ENCODE measurements at places on chromosomes 3 and 15. TPM values are rescaled to one million over a fixed set of nuclear protein-coding genes. Genes with fewer than 3 reads are reported as not detected.

Gene SCN11A
- not detected for total RNA-seq

DNA sequence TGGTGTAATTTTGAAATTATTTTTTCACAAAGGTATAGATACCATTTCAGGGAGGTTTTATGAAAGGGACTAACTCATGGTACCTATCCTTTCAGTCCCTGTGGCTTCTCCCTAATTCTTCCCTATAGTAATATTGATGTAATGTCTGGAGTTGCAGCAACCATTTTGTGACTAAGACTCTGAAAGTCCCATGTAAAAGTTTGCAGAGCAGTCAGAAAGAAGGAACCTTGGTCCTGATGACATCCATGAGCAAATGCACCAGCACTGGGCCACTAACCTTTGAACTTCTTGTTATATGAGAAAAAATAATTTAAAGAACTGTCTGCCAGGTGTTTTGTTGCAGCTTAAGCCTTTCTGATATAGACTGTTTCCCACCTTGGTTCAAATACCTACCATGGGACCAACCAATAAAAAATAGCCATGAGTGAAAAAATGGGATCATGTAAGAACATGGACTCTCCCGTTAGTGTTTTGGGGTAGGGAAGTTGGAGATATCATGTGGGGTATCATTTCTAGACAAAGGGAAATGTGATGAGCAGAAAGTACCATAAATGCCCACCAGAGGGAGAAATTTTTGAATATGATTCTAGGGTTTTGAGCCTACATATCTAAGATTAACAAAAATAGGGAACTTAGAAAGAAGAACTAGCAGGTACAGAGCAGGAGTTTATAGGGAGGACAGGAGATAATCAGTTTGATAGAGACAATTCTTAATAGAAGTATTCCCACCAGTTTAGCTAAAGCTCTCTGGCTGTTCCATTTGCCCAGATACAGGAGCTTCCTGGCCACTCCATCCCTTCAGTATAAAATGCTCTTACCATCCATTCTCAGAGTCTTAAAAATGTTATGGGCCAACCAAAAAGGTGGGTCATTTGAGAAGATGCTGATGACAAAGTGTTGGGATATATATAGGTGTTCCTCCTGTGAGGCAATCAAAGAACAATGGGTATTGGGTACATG, 3.4 kb upstream of the CPOX start:
- peaks cover 10% of the 10 kb centered on the region for H3K4me1 ChIP-seq
- no peak overlapping the region for H3K27ac ChIP-seq
- no peak for DNase-seq

DNA sequence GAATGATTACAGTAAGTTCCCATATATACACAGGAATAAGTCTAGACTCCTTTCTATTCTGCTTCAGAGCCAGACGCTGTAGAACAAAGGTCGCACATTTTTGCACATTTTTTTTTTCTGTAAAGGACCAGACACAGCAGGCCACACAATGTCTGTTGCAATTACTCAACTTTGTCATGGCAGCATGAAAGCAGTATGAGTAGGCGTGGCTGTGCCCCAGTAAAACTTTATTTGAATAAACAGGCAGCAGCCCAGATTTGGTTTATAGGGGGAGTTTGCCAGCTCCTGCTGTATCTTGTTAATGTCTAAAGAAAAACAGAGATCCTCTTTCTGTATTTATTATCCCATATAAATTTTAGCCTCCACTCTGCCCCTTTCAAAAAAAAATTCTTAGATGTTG, 708.3 kb downstream of the FHIT start:
- H3K27me3 ChIP-seq, result no peaks in the 10 kb centered on the region
- H3K36me3 ChIP-seq, result no peaks in the 10 kb centered on the region
- no peak overlapping the region for H3K4me3 ChIP-seq
- H3K4me1 ChIP-seq, result no peaks in the 10 kb centered on the region
- no peak for DNase-seq

DNA sequence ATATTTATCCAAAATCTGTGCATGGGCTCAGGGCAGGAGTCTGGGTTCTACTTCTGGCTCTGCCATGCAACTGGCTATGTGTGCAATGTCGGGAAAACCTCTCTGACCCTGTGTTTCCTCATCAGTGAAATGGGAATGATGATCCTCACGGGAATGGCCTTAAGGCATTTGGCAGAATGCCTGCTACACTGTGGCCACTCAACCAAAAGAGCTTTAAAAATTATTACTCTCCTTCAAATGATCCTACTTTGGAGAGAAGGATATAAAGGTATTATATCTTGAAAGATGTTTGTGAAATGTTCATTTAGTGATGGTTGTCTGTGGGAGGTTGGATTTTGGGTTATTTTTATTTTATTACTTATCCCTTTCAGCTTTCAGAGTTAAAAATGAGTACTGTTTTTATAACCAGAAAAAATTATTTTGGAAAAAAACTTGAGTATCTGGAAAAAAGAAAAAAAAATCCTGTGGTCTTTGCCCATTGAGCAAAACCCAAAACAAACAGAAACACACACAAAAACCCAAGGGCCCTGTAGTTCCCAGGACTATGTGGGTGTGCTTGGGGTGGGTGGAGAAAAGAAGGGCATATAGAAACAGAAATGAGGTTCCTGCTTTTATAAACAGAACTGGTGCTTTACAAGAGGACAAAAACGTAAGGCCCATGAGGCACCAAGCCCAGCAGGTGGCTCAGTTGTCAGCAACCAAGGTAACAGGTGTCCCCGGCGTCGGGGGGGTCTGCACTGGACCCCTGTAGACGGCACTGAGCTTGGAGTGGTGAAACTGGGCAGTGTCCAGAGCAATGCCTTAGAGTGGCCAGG, 22.0 kb downstream of the RGMA start:
- H3K27ac ChIP-seq, result peak overlapping the region; percentile 70
- no peaks in the 10 kb centered on the region for H3K27me3 ChIP-seq
- DNase-seq, result no peak
- peaks cover 28% of the 10 kb centered on the region for H3K4me1 ChIP-seq
- peak overlapping the region; percentile 50 for H3K4me3 ChIP-seq

Gene CERS3
- total RNA-seq, result not detected

DNA sequence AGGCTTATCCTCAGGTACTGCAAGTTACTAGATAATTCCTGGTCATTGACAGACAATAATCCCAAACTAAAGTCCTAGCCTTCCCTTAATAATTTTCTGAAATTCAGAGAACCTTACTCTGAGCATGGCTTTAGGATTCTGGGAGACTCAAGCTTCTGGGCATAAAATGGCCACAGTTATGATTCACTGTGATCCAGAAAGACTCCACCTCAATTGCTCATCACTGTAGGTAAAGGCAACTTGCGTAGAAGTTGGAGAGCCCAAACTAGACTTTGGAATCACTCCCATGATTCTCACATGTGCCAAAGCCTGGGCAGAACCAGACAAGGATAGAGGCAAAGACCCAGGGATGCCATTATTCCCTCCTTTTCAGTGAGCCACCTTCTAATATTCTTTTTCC, 195.3 kb downstream of the OSBPL10 start:
- no peaks in the 10 kb centered on the region for H3K27me3 ChIP-seq
- H3K27ac ChIP-seq, result no peak overlapping the region
- no peak overlapping the region for H3K4me3 ChIP-seq
- no peak for DNase-seq

Gene LZTFL1
- total RNA-seq, result 30.9 TPM

GRCh38 chr3:29802057-29802456, 521.2 kb downstream of the RBMS3 start:
- peaks cover 18% of the 10 kb centered on the region for H3K4me1 ChIP-seq
- no peak overlapping the region for H3K27ac ChIP-seq
- no peak for DNase-seq
- H3K36me3 ChIP-seq, result no peaks in the 10 kb centered on the region
- H3K27me3 ChIP-seq, result no peaks in the 10 kb centered on the region
